Renal cortex interstitium (tissue), 15 donors: ENCODE measurements at places on chromosomes 12 and 14. TPM values are rescaled to one million over a fixed set of nuclear protein-coding genes. Genes with fewer than 3 reads are reported as not detected.

- peak; percentile 28 for DNase-seq
These were observed 840 bp downstream of the SIX4 start for GRCh38 chr14:60723116-60723906.

Gene LMNTD1
- polyA plus RNA-seq, result not detected

- DNase-seq, result no peak
These were observed 41.2 kb upstream of the C12orf75 start for GRCh38 chr12:105289114-105289904.

DNA sequence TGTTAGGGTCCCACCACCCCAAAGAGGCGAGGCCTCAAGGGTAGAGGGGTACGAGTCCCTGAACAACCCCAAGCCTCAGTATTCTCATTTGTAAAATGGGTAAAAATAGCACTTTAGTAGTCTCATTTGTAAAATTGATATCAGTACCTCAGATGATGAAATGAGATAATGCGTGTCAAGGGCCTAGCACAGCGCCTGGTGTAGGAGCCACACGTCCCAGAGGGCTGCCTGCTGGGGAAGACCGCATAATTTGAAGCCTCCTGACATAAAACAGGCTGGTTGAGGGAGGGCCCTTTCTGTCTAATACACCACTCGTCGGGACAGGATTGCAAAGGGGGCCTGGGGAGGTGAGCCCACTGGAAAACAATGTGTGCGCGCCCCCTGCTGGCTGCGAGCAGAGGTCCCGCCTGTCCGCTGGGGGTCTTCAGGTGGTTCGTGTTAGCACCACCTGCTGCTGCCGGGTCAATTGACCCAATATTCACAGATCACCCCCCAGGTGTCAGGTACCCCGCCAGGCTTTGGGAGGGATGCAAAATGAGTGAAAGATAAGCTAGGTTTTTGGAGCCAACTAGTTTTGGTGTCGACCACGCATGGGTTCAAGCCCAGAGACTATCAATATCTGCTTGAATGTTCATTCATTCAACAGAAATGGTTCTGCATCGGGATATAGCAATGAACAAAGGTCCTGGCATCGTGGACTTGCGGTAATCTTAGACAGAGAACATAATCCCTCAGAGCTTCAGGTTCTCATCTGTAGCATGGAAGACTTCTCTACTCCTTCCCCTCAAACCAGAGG, 24.7 kb upstream of the IRF2BPL start:
- DNase-seq, result no peak

DNA sequence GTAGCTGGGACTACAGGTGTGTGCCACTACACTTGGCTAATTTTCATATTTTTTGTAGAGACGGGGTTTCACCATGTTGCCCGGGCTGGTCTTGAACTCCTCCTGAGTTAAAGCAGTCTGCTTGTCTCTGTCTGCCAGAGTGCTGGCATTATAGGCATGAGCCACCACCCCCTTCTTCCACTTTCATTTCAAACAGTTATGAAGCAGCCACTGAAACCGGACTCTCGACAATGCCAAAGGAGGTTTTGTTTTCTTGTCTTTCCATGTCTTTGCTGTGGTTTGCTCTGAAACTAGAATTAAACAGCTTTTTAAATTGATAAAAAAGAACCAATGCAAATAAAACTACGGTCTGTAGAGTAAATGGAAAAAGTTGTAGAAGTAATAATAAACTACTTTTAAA, 30.4 kb downstream of the RAP1B start:
- no peak for DNase-seq

Gene ALG10
- polyA plus RNA-seq, result 8.1 TPM

Gene SMIM41
- polyA plus RNA-seq, result 0.34 TPM

DNA sequence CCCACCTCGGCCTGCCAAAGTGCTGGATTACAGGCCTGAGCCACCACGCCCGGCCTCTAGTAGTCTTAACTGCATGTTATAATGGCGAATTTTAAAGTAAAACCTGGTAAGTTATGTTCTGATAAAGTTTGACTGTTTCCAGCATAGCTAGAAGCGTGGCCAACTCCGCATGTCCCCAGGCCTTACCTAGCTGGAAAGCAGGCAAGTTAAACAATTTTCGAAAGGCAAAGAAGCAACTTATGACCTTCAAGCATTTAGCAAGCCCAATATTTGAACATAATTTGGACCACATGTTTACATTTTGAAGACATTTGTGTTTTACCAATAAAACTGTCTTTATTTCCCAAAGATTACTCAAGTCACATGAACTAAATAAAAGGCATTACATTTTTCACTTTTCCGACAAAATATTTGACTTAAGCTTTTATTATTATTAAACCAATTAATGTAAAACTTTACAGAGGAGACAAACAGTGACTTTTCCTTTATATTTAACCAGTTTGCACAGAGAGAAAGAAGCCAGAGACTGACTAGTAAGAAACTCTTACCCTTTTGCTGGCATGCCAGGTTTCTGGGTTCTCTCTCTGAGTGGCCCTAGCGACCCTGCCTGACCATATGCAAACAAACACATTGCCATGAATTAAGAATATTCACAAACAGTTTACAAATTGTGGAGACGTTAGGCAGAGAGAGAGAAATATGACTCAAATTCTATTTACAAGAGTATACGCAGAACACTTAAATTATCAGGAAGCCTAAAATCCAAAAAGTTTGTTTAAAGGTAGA, 106.3 kb downstream of the RIN3 start:
- no peak for DNase-seq

GRCh38 chr14:100078216-100078803, 13.1 kb downstream of the EVL start:
- no peak for DNase-seq

Gene SLC7A8
- 82.9 TPM for polyA plus RNA-seq

- peak; percentile 27 for DNase-seq
These were observed at the start of gene TMPRSS12 for GRCh38 chr12:50842637-50843493. TMPRSS12 (plus strand) TSS chr12:50842926; CDS start chr12:50842965, 39 bp downstream.

- DNase-seq, result no peak
These were observed 79.3 kb upstream of the TSPAN8 start for GRCh38 chr12:71237128-71237527.

DNA sequence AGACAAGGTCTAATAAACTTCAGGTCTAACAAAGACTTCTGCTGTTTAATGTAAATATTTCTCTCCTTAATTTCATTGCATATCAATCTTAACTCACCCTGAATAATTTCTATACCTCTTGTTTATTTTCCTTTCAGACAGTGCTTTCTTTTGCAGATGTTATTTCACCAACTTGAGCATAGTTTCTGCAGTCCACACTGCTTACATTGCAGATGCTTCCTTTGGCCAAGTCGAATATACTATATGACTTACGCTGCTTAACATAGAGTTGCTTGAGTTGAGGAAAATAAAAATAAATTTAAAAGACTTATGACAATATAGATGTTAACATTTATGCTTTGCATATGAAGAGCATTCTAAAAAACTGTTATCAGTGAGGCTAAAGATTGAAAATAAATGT, 217.7 kb downstream of the PTPRO start:
- no peak for DNase-seq

DNA sequence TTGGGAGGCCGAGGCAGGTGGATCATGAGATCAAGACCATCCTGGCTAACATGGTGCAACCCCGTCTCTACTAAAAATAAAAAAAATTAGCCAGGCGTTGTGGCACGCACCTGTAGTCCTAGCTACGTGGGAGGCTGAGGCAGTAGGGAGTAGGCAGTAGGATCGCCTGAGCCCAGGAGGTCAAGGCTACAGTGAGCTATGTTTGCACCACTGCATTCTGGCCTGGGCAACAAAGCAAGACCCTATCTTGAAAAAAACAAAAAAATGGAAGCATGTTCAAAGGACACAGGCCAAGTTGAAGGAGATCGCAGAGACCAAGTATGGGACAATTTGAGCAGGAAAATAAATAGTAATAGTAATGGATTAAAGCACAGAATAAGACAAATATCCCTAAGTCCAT, 14.2 kb downstream of the NCAPD2 start:
- no peak for DNase-seq

- DNase-seq, result no peak
These were observed 475.6 kb upstream of the SOX5 start for GRCh38 chr12:24424889-24425600.

DNA sequence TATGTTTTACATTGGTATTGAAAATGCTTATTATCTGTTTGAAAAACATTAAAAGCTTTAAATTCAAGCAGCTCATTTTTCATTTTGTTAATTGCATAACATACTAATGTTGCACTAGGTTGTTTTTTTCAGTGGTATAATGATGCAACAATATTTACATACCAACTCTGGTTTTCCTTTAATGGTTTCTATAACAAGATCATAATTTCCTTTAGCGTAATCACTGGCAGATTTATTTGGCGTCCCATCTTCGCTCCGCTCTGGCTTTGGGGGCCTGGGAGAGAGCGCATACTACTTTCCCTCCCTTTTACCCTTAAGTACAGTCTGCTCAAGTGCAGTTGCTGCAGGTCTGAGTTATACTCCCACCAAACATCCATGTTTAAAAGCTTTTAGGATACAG, 574.1 kb downstream of the PRKD1 start:
- DNase-seq, result no peak

Gene SLC25A21
- polyA plus RNA-seq, result 3.5 TPM

DNA sequence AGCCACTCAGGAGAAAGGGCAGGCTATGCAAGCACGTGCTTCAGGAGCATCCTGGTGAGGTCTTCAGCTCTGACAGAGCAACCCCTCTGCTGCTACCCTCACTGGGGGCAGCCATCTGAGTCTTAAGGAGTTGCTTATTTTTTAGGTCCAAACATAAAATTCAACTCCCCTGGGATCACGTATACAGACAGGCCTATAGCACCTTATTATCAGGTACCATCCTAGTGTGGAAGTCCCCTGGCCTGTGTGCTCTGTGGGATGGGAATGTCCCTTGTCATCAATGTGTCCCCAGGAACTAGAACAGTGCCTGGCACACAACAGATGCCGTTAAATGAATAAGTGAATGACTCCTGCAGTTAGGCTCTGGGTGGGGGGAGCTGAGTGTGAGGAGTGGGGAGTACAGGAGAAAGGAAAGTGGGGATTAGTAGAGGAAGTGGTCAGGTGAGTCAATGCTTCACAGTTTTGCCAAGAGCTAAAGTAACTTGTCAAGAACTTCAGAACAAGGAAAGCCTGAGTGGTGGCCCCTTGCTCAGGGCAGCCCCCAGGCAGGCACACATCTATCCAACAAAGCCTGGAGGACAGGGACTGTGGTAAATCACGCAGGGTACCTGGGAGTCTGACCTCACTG, 33.5 kb downstream of the DAD1 start:
- no peak for DNase-seq

DNA sequence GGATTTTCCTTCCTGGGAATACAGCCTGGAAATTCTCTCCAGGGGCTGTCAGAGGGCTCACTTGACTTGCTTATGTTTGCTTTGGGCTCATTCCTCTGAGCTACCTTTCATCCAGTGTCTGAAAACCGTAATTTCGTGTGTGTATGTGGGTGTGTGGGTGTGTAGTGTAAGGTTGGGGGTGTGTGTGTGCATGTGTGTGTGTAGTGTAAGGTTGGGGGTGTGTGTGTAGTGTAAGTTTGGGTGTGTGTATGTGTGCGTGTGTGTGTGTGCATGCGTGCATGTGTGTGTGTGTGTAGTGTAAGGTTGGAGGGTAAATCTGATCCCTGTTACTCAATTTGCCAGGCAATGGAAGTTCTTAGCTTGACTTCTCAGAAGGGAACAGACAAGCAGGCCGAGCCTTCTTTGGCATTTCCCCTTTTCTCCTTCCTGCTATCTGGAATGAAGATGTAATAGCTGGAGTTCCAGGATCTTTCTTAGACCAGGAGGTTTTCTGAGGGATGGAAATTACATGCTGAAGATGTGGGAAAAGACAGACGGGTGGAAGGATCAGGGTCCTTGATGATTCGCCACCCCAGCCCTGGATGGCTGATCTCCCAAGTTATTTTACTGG, 15.5 kb upstream of the BEGAIN start:
- no peak for DNase-seq

DNA sequence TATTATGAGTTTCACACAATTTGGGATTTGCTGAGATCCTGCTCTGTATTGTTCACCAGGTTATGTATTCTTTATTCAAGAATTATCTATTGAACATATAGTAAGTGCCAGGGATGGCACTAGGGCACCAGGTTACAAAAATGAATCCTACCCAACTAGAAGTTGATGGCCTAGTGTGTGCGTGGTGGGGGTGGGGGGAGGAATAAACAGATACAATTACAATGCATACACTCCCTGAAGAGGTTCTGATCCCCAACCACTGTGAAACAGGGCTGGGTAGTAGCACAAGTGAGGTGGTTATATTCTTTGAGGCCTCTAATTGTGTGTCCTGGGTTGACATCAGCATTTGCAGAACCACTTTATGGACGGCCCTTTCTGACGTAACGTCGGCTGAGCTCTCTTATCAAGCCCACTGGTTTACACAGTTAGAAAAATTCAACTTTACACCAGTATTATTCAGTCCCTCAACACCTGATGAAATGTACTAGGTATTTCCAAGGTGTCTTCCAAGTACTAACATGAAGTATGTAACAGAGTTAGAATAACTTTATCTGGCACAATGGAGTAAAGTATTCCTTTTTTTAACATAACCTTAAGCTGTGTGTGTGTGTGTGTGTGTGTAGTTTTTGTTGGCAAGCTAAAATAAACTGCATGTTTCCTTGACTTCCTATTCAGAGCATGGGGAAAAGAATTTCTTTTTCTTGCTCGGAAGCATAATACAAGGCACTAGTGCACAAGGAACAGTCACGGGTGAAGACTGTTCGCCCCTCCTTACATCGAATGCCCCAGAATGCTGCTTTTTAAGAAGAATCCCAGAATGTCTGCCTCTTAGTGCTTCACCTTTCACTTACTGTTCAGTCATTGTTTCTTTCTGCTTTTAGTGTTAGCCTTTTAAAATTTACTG, 8.1 kb upstream of the GLRX5 start:
- DNase-seq, result no peak

Gene CLEC7A
- polyA plus RNA-seq, result 4.1 TPM

GRCh38 chr12:25518512-25518911, 34.6 kb downstream of the LMNTD1 start:
- DNase-seq, result no peak

DNA sequence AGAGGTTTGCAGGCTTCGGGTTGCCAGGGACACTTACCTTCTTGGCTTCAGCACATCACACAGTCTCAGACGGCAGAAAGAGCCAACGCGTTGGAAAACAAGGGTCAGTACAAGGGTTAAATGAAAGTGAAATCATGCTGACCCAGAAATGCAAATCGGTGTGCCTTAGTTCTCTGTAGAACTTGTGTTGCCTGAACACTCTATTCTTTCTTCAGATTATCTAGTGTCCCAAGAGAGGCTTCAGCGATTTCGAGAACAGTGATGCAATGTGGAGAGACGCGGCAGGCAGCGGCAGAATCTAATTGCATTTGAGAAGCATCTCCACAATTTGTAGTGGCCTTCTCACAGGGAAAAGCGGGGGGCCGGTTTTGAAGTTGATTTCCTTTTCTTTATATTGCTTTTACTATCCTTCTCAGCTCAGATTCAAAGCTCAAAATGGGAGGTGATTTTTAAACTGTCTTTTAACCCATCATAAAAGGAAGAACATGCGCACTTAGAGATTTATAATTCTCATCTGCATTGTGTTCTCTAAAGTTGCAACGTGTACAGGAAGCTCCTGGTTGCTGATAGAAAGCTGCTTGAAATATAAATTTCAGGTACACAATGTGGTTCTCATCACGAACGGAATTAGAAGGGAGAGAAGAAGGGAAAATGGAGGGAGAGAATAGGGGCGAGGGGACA, 67.8 kb upstream of the EGLN3 start:
- no peak for DNase-seq

Gene SDSL
- 11.1 TPM for polyA plus RNA-seq

Gene FOXA1
- polyA plus RNA-seq, result 3.3 TPM

Gene CELA1
- polyA plus RNA-seq, result not detected
